ENCODE measurements at places on chromosomes 16 and 17. TPM values are rescaled to one million over a fixed set of nuclear protein-coding genes. Genes with fewer than 3 reads are reported as not detected.

Gene ATP2A1
- total RNA-seq, result 0.48 TPM

Gene EMP2
- 68.1 TPM for total RNA-seq

Gene TNFSF12
- total RNA-seq, result 43.0 TPM

Gene RNFT1
- 30.7 TPM for total RNA-seq

Gene SCGB1C2
- total RNA-seq, result not detected

Gene HOXB9
- 0.58 TPM for total RNA-seq

Gene NACA2
- total RNA-seq, result not detected

Measured in mesenteric fat pad (tissue), 1 donor.